Activated naive CD4-positive, alpha-beta T cell treated with anti-CD3 and anti-CD28 coated beads, Interleukin-2, amount 50 U/mL, for 72 hours (primary cell): ENCODE measurements at places on chromosomes 1 and 21. TPM values are rescaled to one million over a fixed set of nuclear protein-coding genes. Genes with fewer than 3 reads are reported as not detected.

GRIK1 gene
- not detected for total RNA-seq

DNA sequence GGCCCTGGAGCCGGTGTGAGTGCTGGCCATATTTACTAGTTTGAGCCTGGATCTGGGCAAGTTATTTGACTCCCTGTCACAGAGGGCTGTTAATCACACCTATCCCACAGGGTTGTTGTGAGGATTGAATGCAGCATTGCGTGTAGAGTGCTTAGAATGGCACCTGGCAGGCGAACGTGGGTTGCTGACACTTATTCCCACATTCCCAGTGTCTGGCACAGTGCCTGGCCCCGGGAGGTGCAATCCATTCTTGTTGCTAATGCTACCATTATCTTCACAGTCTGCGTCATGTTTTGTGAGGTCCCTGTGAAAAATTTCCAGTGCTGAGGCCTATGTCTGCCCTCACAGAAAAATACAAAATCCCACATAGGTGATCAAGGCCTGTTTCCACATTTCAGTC is 66.1 kb downstream of the CD2 start:
- no peak for DNase-seq

GRCh38 chr1:212244441-212244840 is 40.8 kb upstream of the PPP2R5A start:
- DNase-seq = no peak

DNAJC6 gene
- 0.91 TPM for total RNA-seq

PDC gene
- not detected for total RNA-seq

TMEM52 gene
- total RNA-seq = 1.5 TPM

TSSK3 gene
- total RNA-seq = 1.7 TPM

PRAMEF7 gene
- total RNA-seq = not detected

DNA sequence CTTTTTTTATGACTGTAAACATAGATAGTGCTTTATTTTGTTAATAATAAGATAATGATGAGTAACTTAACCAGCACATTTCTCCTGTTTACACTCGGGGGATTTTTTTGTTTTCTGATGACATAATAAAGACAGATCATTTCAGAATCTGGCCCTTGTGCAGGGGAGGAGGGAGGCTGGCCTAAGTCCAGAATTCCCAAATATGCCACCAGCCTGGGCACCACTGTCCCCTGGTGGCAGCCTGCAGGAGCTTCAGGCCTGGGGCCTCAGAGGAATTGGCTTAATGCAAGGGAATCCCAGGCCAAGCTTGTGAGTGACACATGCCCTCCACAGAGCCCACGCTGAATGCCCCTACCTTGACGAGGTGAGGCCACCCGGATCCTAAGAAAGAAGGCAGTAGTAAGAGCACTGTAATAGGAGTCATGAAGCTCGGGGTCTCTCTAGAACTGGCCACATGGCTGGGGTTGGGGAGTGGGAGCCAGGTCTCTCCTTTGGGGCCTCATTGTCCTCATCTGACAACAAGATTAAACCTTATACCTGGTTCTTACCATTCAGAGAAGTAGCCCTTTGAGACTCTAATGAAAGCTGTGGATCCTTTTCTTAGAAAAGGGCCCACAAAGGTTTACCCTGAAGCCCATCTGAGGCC is 24.1 kb downstream of the ETNK2 start:
- no peak for DNase-seq

DNA sequence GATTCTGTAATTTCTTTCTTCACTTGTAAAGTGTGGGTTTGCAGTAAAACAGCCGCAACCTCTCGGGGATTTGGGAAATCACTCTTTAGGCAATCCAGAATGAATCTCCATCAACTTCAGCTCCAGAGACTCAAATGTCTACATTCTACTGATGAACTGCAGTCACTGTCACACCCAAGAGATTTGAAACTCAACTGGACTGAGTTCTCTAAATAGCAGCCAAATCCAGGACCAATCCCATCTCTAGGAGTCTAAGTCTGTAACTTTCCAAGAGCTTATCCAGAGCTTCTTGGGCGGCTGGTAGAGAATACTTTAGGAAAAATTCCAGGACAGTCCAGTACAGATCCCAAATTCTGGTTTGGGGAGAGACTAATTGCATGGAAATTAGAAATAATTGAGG is 62.9 kb downstream of the ADAMTS1 start:
- DNase-seq = no peak

- no peak for DNase-seq
Measured at GRCh38 chr1:236141447-236142252, 689 bp upstream of the GPR137B start.

GRCh38 chr1:178361847-178362246 is 134.9 kb downstream of the CLEC20A start:
- DNase-seq = no peak

DNA sequence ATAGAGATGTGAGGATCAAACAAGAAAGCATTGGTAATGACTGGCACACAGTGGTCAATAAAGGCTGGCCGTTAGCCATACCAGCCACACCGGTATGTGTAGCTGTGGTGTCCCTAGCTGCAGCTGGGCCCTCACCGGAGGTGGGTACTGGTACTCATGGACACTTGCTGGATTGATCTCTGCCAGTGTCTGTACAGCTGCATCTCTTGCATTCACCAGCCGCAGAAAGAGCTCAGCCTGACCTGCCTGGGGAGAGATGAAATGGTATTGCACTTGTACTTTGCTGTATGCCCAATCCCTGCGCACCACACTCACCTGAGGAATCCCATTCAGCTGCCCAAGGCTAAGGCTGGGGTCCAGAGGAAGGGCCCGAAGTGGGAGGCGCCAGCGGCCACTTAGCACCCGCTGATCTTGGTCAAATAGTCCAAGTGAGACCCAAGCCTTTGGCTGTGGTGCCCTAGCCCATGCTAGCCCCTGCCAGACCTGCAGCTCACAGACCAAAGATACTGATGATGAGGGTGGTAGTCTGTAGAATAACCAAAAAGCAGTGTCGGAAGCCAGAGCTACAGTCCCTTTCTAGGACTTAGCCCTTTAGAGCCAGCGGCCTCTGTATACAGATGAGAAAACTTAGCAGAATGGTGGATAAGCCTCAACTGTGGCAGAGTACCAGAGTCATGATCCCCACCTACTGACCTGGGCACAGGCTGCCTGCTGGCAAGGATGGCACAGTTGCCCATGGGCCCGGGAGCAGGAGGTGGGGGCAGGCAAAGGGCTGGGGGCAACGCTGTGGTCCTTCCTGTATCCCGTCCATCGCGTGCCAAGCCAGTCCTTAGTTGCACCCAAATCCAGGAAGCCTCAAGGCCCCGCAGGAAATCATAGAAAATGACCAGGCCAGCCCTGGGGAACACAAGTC is 3.0 kb downstream of the CCDC17 start:
- no peak for DNase-seq

FAM151A gene
- not detected for total RNA-seq
